ENCODE measurements at places on chromosomes 4 and X. TPM values are rescaled to one million over a fixed set of nuclear protein-coding genes. Genes with fewer than 3 reads are reported as not detected.

The NBDY gene
- total RNA-seq, result 43.0 TPM

The CITED1 gene
- not detected for total RNA-seq

The STS gene
- total RNA-seq, result 12.5 TPM

The FAAH2 gene
- total RNA-seq, result 0.52 TPM

The PNMA3 gene
- 0.57 TPM for total RNA-seq

The MID1 gene
- total RNA-seq, result 34.7 TPM

All from aorta (tissue), 5 donors.